ENCODE measurements at places on chromosomes 1 and 21.
A peak's percentile ranks its signal among the peaks of the same experiment; 100 is the strongest.

GRCh38 chr1:59631561-59632255 is 183.0 kb upstream of the HOOK1 start:
- no peak for DNase-seq

DNA sequence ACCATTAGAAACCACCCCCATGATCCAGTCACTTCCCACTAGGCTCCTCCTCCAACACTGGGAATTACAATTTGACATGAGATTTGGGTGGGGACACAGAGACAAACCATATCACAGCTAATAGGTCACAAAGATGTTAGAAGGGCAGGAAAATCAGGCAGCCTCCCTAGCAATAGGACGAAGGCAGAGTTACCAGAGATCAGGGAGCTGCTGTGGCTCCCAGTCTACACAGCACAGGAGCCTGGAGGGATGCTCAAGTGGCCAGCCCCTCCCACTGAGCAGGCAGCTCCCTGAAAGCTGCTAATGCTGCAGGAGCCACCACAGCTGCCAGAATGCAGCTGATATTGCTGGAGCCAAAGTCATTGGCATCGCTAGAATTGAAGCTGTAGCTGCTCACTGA is 51.0 kb downstream of the CR1L start:
- no peak for DNase-seq

- no peak for DNase-seq
Observed at GRCh38 chr1:207702317-207702716, 49.5 kb upstream of the CD46 start.

DNA sequence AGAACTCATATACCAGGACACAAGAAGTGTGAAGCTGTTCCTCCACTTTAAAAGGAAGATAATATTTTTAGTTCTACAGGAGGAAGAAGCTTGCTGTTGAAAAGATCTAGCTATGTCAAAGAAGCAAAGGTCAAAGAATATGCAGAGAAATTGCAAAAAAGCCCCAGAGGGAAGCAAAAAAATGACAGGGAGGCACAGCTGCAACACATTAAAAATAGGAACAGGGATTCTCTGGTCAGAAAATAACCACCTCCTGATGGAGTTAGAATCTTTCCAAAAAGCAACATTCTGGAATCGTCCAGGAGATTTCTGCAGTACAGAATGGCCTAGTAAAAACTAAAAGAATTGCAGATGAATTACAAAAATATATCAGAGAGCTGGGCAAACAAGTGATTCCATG is 238.9 kb upstream of the PRMT6 start:
- DNase-seq = no peak

DNA sequence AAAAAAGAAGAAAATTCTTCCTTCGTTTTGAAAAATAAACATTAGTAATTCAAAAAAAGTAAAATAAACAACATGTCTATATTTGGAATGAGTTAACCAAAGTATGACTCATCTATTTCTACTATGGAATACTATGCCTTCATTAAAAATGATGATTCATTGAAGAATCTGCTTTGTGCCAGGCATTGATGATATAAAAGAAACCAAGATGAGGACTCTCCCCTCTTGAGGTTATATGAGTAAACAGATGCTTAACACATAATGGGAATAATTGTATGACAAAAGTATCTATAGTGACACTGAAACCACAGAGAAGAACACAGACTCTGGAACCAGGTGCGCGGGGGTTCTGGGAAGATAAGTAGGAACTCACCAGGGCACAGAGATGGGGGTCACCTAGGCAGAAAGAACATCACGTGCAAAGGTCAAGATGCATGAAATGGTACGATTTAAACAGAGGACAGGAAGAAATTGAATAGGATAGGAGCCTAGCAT is 18.8 kb downstream of the ELF3 start:
- no peak for DNase-seq

DNA sequence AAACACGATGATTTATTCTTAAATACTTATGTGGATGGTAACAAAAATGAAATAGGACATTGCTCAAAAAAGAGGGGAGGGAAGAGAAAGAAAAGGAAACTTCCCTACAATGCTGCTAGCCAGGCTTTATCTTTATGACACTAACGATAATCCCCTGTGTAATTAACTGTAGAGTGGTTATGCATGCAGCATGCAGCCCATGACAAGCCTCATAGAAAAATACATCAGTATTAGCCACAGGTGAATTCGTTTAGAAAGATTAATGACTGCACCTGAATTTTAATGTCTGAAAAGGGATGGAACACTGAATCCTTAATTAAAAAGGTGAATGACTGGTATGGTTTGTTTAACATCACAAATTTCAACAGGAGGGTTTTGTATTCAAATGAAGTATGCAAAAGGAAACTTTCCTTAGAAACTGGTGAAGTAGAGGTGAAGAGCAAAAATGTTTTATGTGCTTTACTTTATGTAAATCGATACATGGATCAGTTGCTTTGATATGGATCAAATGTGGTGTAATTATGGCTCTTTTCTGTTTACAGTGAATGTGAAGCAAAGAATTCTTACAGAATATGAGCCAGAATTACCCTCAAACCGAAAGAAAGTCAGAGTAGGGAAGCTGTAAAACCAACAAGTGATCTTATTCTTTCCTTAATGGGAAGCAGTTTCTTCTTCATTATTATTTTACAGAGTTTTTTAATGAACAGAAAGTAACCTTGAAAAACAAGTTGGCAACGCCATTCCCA is 569.6 kb upstream of the ADGRL2 start:
- DNase-seq = no peak

DNA sequence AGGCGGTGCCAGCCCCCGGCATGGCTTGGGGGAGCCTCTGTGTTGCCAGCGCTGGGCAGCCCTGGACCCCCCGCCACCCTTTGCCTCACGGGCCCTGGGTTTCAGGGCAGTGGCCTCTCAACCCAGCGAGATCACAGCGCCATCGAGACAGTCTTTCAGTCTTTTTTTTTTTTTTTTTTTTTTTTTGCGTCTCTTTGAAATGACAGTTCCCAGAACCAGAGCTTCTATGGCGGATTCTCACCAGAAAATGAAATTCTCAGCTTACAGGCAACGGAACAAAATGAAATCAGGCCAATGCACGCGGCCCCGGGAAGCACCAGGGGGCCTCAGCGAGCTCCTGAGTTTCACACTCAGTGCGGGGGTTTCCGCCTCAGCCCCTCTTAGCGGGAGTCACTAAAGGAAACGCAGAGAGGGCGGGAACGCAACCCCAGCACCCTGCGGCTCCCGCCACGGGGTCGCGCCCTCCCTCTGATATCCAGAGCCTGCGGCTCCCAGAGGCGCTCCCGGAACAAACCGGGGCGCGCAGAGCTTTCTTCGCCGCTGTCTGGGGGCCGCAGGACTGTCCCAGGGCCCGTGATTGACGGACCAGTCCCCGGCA is 8.0 kb upstream of the COL6A1 start:
- DNase-seq = no peak

- peak; percentile 6 for DNase-seq
Observed at GRCh38 chr1:63691701-63692425, 82.0 kb upstream of the ROR1 start.

DNA sequence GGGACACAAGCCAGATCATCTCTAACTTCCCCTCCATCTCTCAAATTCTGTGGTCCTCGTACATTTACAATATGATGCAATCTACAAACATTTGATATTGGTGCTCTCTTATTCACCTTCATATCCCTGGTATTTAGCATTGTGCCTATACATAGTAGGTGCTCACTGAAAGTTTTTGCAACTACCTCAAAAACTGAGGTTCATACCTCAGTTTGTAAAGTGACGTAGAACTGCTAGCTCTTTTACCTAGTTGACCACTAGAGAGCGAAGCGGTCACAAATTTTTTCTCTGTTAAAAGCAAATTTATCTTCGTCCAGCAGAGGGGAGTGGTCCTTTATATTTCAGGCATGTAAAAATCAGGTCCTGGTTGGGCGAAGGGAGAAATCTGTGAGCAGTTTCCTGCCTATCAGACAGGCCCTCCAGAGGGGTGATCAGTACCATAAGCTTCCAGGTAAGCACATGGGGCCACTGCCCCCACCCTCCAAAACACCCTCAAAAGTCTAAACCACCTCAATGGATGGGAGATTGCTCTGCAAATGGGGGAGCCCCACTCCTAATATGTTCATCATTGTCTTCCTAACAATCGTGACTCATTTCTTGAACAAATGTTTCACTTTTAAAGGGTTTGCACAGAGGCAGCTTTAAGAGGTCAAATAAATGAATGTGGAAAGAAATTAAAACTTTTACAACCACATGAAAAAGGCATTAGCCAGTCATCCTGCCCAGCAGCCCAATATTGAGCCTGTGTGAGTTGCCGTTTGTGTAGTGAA is 10.6 kb upstream of the HLCS start:
- peak; percentile 32 for DNase-seq

- DNase-seq = no peak
Observed at GRCh38 chr1:183129921-183130690, 56.0 kb upstream of the LAMC2 start.

- DNase-seq = no peak
Observed at GRCh38 chr1:154406886-154407197, 1.7 kb downstream of the IL6R start.

GRCh38 chr1:67269061-67269460 is 38.6 kb upstream of the IL12RB2 start:
- DNase-seq = no peak

GRCh38 chr1:54378157-54378873 is 27.9 kb downstream of the SSBP3 start:
- no peak for DNase-seq

GRCh38 chr1:37038227-37039093 is 4.1 kb upstream of the GRIK3 start:
- no peak for DNase-seq

DNA sequence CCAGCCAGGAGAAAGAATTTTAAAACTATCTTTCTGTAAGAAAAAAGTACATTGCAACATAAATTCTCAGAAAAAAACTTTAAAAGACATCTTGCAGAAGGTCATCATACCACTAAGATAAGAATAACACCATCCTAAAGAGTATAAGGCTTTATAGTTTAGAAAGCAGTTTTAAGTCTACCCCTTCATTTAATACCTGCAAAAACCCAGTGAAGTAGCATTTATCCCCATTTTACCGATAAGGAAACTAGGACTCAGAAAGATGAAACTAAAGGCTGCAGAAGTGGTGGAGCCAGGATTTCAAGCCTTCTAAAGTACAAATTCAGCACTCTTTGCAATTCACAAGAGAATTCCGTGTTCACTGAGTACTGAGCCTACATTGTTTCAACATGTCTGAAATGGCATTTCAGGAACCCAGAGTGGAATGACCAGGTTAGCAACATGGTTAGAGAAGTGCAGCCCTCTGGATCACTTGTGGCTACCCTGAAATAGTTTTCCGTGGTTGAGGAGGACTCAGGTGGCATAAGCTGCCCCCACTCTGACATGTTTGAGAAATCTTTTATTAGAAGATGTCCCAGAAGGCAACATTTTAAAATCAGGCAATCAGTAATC is 6.7 kb downstream of the MYCL start:
- DNase-seq = no peak

DNA sequence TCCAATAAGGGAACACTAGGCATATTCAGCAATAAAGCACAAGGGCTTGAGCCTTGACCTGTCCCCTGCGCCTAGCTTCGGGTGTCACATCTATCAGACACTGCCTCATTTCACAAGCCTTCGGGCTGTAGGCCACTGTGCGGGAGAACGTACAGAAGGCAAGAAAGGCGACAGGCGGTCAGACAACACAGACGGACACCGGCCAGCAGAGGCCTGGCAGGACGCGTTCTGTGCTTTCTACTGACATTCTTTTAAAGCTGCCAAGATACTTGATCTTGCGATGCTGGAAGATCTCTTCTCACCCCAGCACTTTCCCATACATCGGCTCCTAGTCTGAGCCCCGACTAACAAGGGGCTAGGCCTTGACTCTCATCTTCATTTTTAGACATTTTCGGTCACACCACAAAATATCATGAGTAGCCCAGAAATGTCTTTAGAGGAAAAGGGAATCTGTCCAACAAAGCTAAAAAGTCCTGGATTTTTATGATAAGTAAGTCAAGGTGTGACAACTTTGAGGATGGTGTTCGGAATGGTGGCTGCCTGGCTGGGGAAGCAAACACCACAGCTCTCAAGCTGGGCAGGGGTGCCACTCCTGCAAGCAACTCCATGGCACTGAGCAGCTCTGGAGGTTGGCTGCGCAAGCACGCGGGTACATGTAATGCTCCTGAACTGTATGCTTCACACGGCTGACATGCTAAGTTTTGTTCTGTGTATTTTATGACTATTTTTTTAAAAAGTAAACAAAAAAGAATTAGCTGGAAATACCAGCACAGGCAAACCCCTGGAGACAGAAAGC is 18.7 kb downstream of the RIPK4 start:
- DNase-seq = no peak

DNA sequence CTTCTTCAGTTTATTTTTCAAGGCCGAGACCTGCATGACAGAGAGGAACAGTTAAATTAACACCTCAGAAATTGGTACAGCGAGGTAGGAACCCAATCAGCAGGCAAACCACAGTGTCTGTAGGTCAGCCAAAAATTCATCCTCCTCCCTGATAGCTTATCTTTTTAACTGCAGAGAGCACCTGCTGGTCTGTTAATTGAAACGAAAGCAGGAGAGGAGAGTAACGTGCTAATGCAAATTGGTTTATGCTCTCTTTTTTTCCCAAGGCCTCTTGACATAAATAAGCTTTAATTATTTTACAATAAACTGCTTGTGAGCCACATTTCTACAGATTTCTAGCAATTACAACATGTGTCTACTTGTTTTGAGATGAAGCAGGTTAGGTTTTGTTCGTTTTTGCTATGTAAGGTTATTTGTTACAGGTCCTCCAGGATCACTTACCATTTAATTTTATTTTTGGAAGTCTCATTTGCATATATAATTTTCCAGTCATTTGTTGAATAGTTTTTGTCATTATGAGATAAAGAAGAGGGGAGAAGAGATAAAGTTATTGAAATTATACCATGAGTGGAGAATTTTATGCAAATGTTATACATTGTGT is 179.9 kb downstream of the DENND1B start:
- no peak for DNase-seq

- DNase-seq = peak; percentile 21
Observed at GRCh38 chr1:201020721-201021629, 2.5 kb downstream of the KIF21B start.

- no peak for DNase-seq
Observed at GRCh38 chr1:112502826-112503225, 5.9 kb upstream of the WNT2B start.

DNA sequence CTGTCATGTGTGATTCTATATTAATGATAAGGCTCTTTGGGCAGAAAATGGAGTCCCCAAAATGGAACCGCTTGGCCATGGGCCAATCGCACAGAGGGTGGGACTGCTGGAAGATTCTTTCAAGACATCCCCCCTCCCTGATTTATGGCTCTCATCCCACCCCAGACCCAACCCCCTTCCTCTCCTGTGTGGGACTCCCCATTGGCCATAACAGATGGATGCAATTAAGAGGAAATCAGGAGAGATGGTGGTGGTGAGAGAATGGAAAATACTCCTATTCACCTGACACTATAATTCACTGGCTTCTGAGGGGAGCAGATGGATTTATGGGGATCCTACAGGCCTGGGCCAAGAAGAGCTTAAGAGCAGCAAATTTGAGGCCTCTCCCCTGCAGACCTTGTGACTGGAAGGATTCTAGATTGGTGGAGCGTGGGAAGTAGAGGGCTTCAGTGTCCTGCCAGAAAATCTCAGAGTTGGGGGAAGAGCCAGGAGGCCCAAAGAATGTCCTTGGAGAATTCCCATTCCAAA is 1.7 kb downstream of the IGFN1 start:
- DNase-seq = no peak

GRCh38 chr1:29984166-29984861 is 739.1 kb downstream of the MATN1 start:
- DNase-seq = no peak
